ENCODE measurements at places on chromosomes 13 and 19.

GRCh38 chr13:33441015-33441414 lies 155.5 kb upstream of the STARD13 start:
- no peak for DNase-seq

GRCh38 chr13:103815619-103816018 lies 749.4 kb upstream of the SLC10A2 start:
- DNase-seq: no peak

DNA sequence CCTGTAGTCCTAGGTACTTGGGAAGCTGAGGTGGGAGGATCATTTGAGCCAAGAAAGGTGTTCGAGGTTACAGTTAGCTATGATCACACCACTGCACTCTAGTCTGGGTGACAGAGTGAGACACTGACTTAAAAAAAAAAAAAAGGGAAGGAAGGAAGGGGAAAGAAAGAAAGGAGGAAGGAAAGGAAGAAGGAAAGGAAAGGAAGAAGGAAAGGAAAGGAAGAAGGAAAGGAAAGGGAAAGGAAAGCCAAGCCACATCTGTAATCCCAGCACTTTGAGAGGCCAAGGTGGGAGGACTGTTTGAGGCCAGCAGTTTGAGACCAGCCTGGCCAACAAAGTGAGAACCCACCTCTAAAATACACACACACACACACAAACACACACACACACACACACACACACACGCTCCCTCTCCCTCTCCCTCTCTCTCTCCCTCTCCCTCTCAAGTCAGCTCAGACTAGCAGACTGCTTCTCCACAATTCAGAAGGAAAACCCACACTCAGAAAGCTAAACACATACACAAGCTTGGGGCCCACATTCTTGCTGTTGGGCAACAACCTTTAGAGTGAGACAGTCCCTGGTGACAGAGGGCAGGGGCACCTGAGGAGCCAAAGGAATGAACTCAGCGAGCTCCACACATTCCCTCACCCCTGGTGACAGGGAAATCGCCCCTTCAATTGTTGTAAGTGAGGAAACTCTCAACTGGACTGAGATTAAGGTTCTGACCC lies 2.7 kb downstream of the ZNF709 start:
- DNase-seq: no peak

DNA sequence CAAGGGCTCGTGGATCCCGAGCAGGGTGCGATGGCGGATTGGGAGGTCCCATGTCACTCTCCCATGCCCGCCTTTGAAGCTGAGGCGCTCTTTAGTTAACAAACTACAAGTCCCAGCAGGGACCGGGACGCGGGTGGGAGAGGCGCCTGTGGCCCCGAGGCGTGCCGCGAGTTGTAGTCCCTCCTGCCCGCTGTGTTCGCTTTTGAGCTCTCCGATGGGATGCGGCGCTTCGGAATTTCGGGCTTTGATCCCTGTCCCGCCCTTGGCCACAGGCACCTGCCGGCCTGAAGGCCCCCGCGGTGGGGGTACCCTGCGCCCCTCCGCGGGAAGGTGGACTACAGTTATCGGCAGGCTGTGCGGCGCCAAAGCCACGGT lies 11.0 kb downstream of the CYTH2 start:
- no peak for DNase-seq

DNA sequence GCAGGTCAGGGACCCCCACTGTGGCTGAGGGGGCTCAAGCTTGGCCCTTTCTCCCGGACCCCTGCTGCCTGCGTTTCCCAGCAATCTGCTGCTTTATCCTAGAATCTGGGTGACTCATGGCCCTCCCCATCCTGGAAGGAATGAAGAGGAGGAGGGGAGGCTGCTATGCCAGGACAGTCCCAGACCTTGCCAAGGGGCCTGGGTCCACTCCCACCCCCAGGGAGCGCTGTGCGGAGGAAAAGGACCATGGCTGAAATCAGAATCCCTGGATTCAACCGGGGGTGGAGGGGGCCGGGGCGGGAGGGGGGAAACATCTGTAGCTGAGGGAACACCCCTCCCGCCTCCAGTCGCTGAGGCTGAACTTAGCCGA lies 20.5 kb downstream of the ZNF114 start:
- no peak for DNase-seq

DNA sequence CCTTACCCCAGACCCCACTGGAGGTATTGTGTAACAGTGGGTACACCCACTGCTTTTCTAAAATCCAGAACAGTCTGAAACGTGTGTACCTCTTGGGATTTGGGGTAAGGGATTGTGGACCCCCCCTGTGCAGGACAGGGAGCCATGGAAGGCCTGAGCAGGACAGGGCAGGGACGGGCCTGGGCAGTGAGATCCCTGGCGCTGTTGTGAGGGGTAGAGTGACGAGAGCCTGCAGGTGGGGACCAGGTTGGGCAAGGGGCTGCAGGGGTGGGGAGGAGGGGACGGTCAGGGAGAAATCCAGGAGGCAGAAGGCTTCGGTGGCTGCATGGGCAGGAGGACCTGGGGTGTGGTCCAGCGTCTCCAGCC lies 28.6 kb downstream of the CNFN start:
- no peak for DNase-seq

Data from Kasumi-1 (cell line).